ENCODE measurements at places on chromosomes 11 and 22. TPM values are rescaled to one million over a fixed set of nuclear protein-coding genes. Genes with fewer than 3 reads are reported as not detected.

GRCh38 chr22:49160261-49161001 is 667.2 kb downstream of the BRD1 start:
- H3K27ac ChIP-seq, result no peak overlapping the region
- no peaks in the 10 kb centered on the region for H3K4me1 ChIP-seq
- no peaks in the 10 kb centered on the region for H3K27me3 ChIP-seq
- no peaks in the 10 kb centered on the region for H3K36me3 ChIP-seq

- peak; percentile 98 for DNase-seq
- peak overlapping the region; percentile 96 for H3K4me3 ChIP-seq
- peaks cover 30% of the 10 kb centered on the region for H3K36me3 ChIP-seq
- peak overlapping the region; percentile 93 for H3K27ac ChIP-seq
- H3K4me1 ChIP-seq, result peaks cover 15% of the 10 kb centered on the region
Measured at GRCh38 chr22:39519681-39520225, 609 bp upstream of the ATF4 start.

GRCh38 chr22:29701155-29701999 is 18.4 kb upstream of the CABP7 start:
- H3K27ac ChIP-seq, result no peak overlapping the region
- H3K4me3 ChIP-seq, result no peak overlapping the region
- DNase-seq, result peak; percentile 22
- H3K27me3 ChIP-seq, result peaks cover 15% of the 10 kb centered on the region
- peaks cover 10% of the 10 kb centered on the region for H3K4me1 ChIP-seq

DNA sequence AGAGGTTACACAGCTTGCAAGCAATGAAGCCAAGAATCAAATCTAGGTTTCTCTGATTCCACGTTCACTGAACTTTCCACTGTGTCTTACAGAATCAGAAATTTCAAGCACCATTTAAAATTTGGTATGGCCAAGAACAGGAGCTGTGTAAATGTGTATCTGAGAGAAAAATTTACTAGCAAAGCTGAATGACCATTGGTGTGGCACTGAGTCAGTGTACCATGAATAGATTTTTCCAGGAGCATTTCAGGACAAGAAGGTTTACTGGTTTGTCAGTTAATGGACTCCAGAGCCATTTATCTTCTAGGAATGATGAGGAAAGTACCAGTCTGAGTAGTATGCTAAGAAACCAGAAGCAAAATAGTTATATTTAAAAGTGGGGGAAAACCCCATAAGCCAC is 269.4 kb upstream of the FAT3 start:
- no peaks in the 10 kb centered on the region for H3K4me1 ChIP-seq
- H3K4me3 ChIP-seq, result no peak overlapping the region
- H3K36me3 ChIP-seq, result no peaks in the 10 kb centered on the region
- no peak overlapping the region for H3K27ac ChIP-seq

OR8A1 gene
- not detected for total RNA-seq

KRTAP5-11 gene
- total RNA-seq, result not detected

OR8G1 gene
- not detected for total RNA-seq

C11orf42 gene
- not detected for total RNA-seq

C11orf97 gene
- total RNA-seq, result not detected
